ENCODE measurements at places on chromosomes 12 and 14. TPM values are rescaled to one million over a fixed set of nuclear protein-coding genes. Genes with fewer than 3 reads are reported as not detected.

PIWIL1 gene
- 0.13 TPM for total RNA-seq

GRCh38 chr14:31286456-31287293 lies 79.1 kb upstream of the HECTD1 start:
- H3K4me1 ChIP-seq = no peaks in the 10 kb centered on the region
- no peak overlapping the region for H3K4me3 ChIP-seq
- H3K27ac ChIP-seq = no peak overlapping the region
- no peaks in the 10 kb centered on the region for H3K27me3 ChIP-seq
- no peaks in the 10 kb centered on the region for H3K36me3 ChIP-seq
- no peak for DNase-seq

GRCh38 chr14:101200650-101201516 lies 297.4 kb upstream of the RTL1 start:
- H3K27ac ChIP-seq = no peak overlapping the region
- DNase-seq = no peak
- H3K4me1 ChIP-seq = no peaks in the 10 kb centered on the region
- H3K27me3 ChIP-seq = peaks cover 2% of the 10 kb centered on the region

C12orf60 gene
- total RNA-seq = 1.4 TPM

- no peak for DNase-seq
- H3K27ac ChIP-seq = no peak overlapping the region
- no peak overlapping the region for H3K4me3 ChIP-seq
- no peaks in the 10 kb centered on the region for H3K4me1 ChIP-seq
- no peaks in the 10 kb centered on the region for H3K36me3 ChIP-seq
These were observed 87.4 kb upstream of the PKP2 start for GRCh38 chr12:32983968-32984367.

TMEM119 gene
- 50.8 TPM for total RNA-seq

GRCh38 chr14:40682131-40682913 lies 924.4 kb upstream of the LRFN5 start:
- DNase-seq = peak; percentile 15
- H3K4me1 ChIP-seq = no peaks in the 10 kb centered on the region
- no peak overlapping the region for H3K4me3 ChIP-seq
- H3K36me3 ChIP-seq = no peaks in the 10 kb centered on the region
- H3K27me3 ChIP-seq = no peaks in the 10 kb centered on the region

DNA sequence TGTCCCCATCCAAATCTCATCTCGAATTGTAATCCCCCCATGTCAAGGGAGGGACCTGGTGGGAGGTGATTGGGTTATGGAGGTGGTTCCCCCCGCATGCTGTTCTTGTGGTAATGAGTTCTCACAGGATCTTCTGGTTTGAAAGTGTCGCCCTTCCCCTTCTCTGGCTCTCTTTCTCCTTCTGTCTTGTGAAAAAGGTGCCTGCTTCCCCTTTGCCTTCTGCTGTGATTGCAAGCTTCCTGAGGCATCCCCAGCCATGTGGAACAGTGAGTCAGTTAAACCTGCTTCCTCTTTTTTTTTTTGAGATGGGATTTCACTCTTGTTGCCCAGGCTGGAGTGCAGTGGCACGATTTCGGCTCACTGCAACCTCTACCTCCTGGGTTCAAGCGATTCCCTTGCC lies 104.0 kb downstream of the CCDC91 start:
- no peak overlapping the region for H3K4me3 ChIP-seq
- H3K27me3 ChIP-seq = no peaks in the 10 kb centered on the region
- no peaks in the 10 kb centered on the region for H3K4me1 ChIP-seq
- DNase-seq = no peak
- H3K36me3 ChIP-seq = peaks cover 3% of the 10 kb centered on the region

DNA sequence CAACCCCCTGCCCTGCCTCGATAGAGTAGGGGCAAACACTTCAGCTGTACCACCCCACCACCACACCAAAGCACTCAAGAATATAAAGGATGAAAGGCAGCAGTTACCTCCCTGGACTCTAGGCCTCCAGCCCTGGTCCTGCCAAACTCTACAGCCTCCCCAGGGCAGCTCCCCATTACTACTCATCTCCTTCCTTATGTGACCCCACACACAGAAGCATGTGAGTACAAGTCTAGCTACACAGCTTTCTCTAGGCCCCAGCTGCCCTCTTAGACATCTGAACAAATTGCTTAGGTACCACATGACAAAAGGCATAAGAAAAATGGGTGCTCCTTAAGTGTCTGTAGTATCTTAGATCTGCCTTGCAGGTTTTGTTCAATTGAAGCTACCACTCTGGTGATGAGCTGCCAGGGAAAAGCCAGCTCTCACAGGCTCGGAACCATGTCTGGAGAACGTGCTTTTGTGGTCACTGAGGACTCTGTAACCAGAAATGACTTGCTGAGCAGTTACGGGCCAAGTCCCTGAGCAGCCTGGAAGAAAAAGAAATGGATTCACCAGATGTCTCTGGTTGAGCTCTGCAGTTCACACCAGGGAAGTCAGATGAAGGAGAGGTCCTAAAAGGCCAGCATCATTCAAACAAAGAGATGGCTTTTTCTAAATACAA lies 32.8 kb downstream of the FMNL3 start:
- no peaks in the 10 kb centered on the region for H3K36me3 ChIP-seq
- peak; percentile 90 for DNase-seq
- peaks cover 57% of the 10 kb centered on the region for H3K4me1 ChIP-seq
- no peak overlapping the region for H3K4me3 ChIP-seq

DNA sequence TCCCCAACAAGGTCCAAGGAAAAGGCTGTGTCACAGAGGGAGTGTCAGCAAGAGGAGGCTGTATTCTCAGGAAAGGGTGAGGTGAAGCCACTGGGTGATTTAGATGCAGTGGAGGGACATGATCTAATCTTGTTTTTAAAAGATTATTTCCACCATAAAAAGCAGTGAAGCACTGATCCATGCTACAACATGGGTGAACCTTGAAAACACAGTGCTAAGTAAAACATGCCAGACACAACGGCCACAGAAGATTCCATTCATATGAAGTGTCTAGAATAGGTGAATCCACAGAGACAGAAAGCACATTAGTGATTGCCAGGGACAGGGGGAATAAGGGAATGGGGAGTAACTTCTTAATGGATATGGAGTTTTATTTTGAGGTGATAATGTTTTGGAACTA lies 12.8 kb downstream of the RITA1 start:
- H3K4me1 ChIP-seq = peaks cover 14% of the 10 kb centered on the region
- DNase-seq = no peak
- no peak overlapping the region for H3K4me3 ChIP-seq
- no peaks in the 10 kb centered on the region for H3K36me3 ChIP-seq
- H3K27me3 ChIP-seq = no peaks in the 10 kb centered on the region

- H3K4me1 ChIP-seq = peaks cover 12% of the 10 kb centered on the region
- H3K36me3 ChIP-seq = no peaks in the 10 kb centered on the region
- H3K4me3 ChIP-seq = peak overlapping the region; percentile 28
- peaks cover 26% of the 10 kb centered on the region for H3K27me3 ChIP-seq
- no peak for DNase-seq
- no peak overlapping the region for H3K27ac ChIP-seq
These were observed 20.9 kb upstream of the GNS start for GRCh38 chr12:64780132-64780530.

DNA sequence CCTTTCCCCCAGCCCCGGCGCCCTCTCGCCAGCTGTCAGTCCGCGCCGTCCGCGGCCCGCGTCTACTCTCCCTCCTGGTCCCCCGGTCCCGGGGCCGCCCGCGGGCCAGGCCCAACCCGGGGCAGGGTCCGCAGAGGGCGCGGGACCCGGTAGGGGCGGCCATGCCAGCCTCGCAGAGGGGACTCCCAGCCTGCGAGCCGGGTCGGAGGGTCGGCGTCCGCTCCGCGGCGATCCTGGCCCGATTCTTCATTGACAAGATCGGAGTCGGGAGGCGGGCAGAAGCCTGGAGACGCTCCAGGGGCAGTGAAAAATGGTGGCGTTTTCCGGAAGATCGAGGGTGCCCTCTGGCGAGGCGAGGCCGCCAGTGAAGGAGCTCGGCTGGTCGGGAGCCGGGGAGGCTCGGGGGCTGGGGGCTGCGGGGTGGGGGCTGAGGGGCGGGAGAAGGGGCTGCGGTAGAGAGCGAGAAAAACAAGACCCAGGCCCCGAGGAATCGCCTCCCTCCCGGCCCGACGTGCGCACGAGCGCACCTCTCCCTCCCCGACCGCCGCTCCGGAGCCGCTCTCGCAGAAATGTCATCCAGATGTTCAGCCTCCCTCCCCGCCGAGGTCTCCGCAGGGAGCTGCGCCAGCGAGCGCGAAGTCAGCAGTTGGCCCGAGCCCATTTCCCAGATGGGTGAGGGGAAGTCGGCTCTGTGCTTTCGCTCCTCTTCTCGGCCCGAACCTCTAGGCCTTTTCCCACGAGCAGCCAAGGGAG lies 647 bp upstream of the TGFB3 start:
- DNase-seq = peak; percentile 94
- H3K4me3 ChIP-seq = peak overlapping the region; percentile 56
- peaks cover 53% of the 10 kb centered on the region for H3K4me1 ChIP-seq
- H3K27ac ChIP-seq = peak overlapping the region; percentile 97
- H3K27me3 ChIP-seq = no peaks in the 10 kb centered on the region

- DNase-seq = peak; percentile 99
- peak within 1 kb of the TSS; percentile 95 for H3K4me3 ChIP-seq
- H3K4me1 ChIP-seq = no peaks in the 10 kb centered on the region
- H3K36me3 ChIP-seq = no peaks in the 10 kb centered on the region
These were observed at the start of gene NUBPL for GRCh38 chr14:31561155-31561846. Gene NUBPL, plus strand, starts transcription at chr14:31561404. Its CDS starts 36 bp downstream, at chr14:31561440.

TSPAN19 gene
- 0.04 TPM for total RNA-seq

LALBA gene
- total RNA-seq = not detected

GRCh38 chr12:22458298-22458937 lies 85.9 kb downstream of the C2CD5 start:
- DNase-seq = no peak
- H3K27me3 ChIP-seq = no peaks in the 10 kb centered on the region
- H3K36me3 ChIP-seq = no peaks in the 10 kb centered on the region

GRCh38 chr12:40716037-40716436 lies 23.8 kb downstream of the CNTN1 start:
- no peak overlapping the region for H3K4me3 ChIP-seq
- no peak overlapping the region for H3K27ac ChIP-seq
- H3K4me1 ChIP-seq = no peaks in the 10 kb centered on the region
- no peak for DNase-seq

- H3K27me3 ChIP-seq = no peaks in the 10 kb centered on the region
- no peak overlapping the region for H3K27ac ChIP-seq
- no peaks in the 10 kb centered on the region for H3K4me1 ChIP-seq
- no peak overlapping the region for H3K4me3 ChIP-seq
These were observed 77.7 kb upstream of the TRAF3 start for GRCh38 chr14:102699416-102700110.

DNA sequence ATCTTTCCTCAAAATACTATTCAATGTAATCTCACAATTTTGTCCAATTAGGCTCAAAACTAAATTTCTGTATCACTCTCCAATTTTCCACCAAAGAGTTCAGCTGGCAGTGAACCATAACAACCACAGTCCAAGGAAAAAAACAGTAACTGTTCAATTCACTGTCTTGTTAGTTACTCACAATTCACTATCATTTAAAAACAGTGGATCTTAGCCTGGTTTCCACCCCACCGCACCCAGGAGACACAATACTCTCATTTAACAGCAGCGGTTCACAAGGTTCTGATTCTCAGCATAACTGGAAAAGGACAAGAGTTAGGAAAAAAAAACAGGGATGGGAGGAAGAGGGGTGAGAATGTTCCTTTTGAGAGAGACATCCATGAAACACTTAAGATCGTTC lies 40.5 kb downstream of the MED13L start:
- peak; percentile 82 for DNase-seq
- no peak overlapping the region for H3K4me3 ChIP-seq
- H3K27me3 ChIP-seq = no peaks in the 10 kb centered on the region

GRCh38 chr12:82858534-82858917 lies 171.8 kb downstream of the TMTC2 start:
- no peaks in the 10 kb centered on the region for H3K27me3 ChIP-seq
- DNase-seq = no peak
- H3K4me1 ChIP-seq = no peaks in the 10 kb centered on the region
- H3K4me3 ChIP-seq = no peak overlapping the region
- peaks cover 5% of the 10 kb centered on the region for H3K36me3 ChIP-seq

GRCh38 chr14:48229091-48229490 lies 553.7 kb upstream of the MDGA2 start:
- no peak overlapping the region for H3K4me3 ChIP-seq
- no peaks in the 10 kb centered on the region for H3K36me3 ChIP-seq
- no peaks in the 10 kb centered on the region for H3K4me1 ChIP-seq
- no peak overlapping the region for H3K27ac ChIP-seq
- no peak for DNase-seq
- H3K27me3 ChIP-seq = no peaks in the 10 kb centered on the region

- peaks cover 39% of the 10 kb centered on the region for H3K4me1 ChIP-seq
- H3K27me3 ChIP-seq = no peaks in the 10 kb centered on the region
These were observed 320.0 kb downstream of the RAD51B start for GRCh38 chr14:68139431-68140075.

- H3K27ac ChIP-seq = peak overlapping the region; percentile 90
- H3K36me3 ChIP-seq = no peaks in the 10 kb centered on the region
- no peak overlapping the region for H3K4me3 ChIP-seq
- peaks cover 51% of the 10 kb centered on the region for H3K4me1 ChIP-seq
- H3K27me3 ChIP-seq = no peaks in the 10 kb centered on the region
- DNase-seq = peak; percentile 48
These were observed 6.2 kb upstream of the SLC7A7 start for GRCh38 chr14:22821193-22822015.

ENDOU gene
- total RNA-seq = 0.31 TPM

DNA sequence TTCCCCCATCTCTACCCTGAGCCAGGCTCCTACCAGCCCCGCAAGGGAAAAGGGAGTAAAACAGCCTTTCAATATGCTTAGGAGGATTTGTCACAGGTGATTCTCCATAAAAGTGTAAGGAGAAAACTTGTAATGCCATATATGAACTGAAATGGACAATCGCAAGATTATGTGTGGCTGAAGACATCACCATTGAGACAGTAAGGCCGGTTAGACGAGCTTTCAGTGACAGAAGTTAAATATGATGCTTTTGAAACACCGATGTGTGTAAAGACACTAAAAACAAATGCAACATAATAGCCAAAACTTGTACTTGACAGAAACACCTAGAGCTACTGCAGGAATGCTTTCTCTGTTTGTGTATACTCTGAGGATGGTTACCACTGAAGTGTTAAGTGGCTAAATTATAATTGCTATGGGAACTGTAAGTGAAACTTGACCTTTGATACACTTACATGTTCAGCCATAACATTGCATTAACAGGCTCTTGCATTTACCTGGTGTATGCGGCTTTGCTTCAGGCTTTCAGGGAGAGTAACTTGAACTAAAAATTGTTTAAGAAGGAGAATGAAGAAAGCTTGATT lies 42.3 kb downstream of the FAR2 start:
- no peak for DNase-seq
- no peaks in the 10 kb centered on the region for H3K36me3 ChIP-seq
- no peaks in the 10 kb centered on the region for H3K4me1 ChIP-seq

GRCh38 chr12:90683871-90684270 lies 271.1 kb downstream of the CCER1 start:
- H3K4me1 ChIP-seq = no peaks in the 10 kb centered on the region
- no peak overlapping the region for H3K4me3 ChIP-seq
- H3K36me3 ChIP-seq = no peaks in the 10 kb centered on the region
- no peak overlapping the region for H3K27ac ChIP-seq
- no peaks in the 10 kb centered on the region for H3K27me3 ChIP-seq
